PC-9 (cell line): ENCODE measurements at places on chromosomes 2 and 18.

GRCh38 chr2:149860276-149860921, 272.8 kb upstream of the MMADHC start:
- no peaks in the 10 kb centered on the region for H3K36me3 ChIP-seq
- no peak overlapping the region for H3K4me3 ChIP-seq
- peaks cover 10% of the 10 kb centered on the region for H3K4me1 ChIP-seq
- no peak for DNase-seq

- H3K4me1 ChIP-seq: no peaks in the 10 kb centered on the region; the same call in 1 of the 2 replicates
- H3K27me3 ChIP-seq: no peaks in the 10 kb centered on the region
- H3K4me3 ChIP-seq: no peak overlapping the region
- no peak overlapping the region for H3K27ac ChIP-seq
Measured at GRCh38 chr2:27304488-27305240, 3.6 kb downstream of the UCN start.

GRCh38 chr18:13577091-13577697, 149.2 kb downstream of the FAM210A start:
- no peaks in the 10 kb centered on the region for H3K4me1 ChIP-seq
- peaks cover 59% of the 10 kb centered on the region for H3K27me3 ChIP-seq
- DNase-seq: no peak
- H3K4me3 ChIP-seq: no peak overlapping the region

DNA sequence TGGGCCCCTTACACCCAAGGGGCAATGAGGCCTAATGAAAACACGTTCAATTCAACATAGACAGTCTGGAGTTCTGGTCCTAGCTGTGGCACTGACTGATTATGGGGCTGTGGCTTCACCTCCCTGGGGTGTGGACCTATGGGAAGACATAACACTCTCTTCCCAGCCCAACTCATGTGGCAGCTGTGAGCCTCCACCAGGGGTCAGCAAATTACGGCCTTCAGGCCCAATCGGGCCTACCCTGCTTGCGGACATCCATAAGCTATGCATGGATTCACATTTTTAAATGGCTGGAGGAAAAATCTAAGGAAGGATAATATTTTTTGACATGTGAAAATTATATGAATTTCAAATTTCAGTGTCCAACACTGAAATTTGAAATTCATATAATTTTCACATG, 101.3 kb downstream of the LOXHD1 start:
- DNase-seq: no peak
- no peak overlapping the region for H3K27ac ChIP-seq
- peaks cover 41% of the 10 kb centered on the region for H3K27me3 ChIP-seq
- H3K36me3 ChIP-seq: no peaks in the 10 kb centered on the region

GRCh38 chr18:12009581-12010140, 28.4 kb downstream of the IMPA2 start:
- no peaks in the 10 kb centered on the region for H3K4me1 ChIP-seq
- no peaks in the 10 kb centered on the region for H3K36me3 ChIP-seq
- DNase-seq: no peak
- H3K4me3 ChIP-seq: no peak overlapping the region

- no peak overlapping the region for H3K27ac ChIP-seq
- no peaks in the 10 kb centered on the region for H3K4me1 ChIP-seq
- H3K4me3 ChIP-seq: no peak overlapping the region
- no peaks in the 10 kb centered on the region for H3K27me3 ChIP-seq
Measured at GRCh38 chr2:180775711-180776110, 204.7 kb upstream of the UBE2E3 start.

GRCh38 chr2:46325182-46325928, 28.1 kb downstream of the EPAS1 start:
- peaks cover 8% of the 10 kb centered on the region; the same call in 1 of the 2 replicates for H3K36me3 ChIP-seq
- peaks cover 63% of the 10 kb centered on the region for H3K4me1 ChIP-seq
- peak overlapping the region; percentile 48; the same call in 1 of the 2 replicates for H3K27ac ChIP-seq
- no peak overlapping the region for H3K4me3 ChIP-seq
- H3K27me3 ChIP-seq: no peaks in the 10 kb centered on the region

DNA sequence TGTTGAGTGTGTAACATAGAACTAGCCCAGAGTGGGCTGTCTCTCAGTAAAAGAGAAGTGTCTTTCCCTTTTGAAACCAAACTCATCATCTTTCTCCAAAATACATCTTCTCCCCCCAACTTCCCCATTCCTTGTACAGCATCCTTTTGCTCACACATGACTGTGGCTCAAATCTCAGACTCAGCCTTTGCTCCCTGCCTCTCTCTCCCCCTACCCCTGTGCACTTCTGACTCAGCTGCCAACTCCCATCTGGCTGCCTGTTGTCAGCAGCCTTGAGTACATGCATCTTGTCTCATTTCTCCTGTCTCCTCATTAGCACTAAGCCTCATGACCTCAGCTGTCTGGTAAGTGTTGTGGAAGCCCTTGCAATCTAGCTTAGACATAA, 18.1 kb upstream of the MGAT4A start:
- H3K4me3 ChIP-seq: no peak overlapping the region
- no peak overlapping the region for H3K27ac ChIP-seq
- no peak for DNase-seq
- peaks cover 9% of the 10 kb centered on the region; the same call in 1 of the 2 replicates for H3K4me1 ChIP-seq
- no peaks in the 10 kb centered on the region for H3K36me3 ChIP-seq

DNA sequence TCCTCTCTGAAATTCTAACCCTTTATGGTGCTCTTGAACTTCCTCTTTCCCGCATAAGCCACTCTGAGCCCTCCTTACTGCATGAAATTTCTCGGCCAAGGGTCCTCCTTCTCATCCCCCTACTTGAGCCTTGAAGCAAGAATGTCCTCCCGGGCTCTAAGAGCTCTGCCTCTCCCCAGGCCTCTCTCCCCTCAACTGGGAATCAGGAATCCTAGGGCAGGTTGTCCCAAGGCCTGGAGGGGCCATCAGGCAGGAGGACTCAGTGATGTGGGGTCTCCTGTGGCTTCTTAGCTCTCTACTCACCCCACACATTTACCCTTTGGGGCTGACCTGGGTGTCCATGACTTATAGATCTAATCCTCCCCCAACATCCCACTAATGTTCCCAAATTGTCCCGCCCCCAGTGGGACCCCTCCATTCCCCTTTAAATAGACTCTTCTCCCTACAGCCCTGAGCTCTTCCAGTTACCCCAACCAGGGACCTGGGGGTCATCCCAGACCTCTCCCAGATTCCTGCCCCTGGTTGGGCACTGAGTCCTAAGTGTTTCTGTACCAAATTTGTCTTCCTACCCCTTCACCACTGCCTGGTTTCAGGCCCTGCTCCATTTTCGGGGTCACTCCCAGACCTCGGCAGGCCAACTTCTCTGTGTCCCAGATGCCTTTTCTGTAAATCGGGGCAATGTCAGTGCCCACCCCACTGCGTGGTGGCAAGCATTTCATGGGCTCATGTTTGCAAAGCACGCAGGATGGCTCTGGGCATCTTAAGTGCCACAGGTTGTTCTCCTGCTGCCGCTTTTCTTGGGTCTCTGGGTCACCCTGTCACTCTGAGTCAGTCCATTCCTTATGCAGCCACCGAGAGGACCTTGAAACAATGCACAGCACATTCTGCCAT, 171.2 kb downstream of the ASB1 start:
- no peak overlapping the region for H3K4me3 ChIP-seq
- no peaks in the 10 kb centered on the region for H3K36me3 ChIP-seq
- no peak overlapping the region for H3K27ac ChIP-seq
- no peak for DNase-seq
- H3K27me3 ChIP-seq: peaks cover 85% of the 10 kb centered on the region
- H3K4me1 ChIP-seq: peaks cover 6% of the 10 kb centered on the region; the same call in 1 of the 2 replicates

GRCh38 chr18:38312532-38312931, 746.9 kb upstream of the CELF4 start:
- no peaks in the 10 kb centered on the region for H3K27me3 ChIP-seq
- no peak overlapping the region for H3K4me3 ChIP-seq
- no peak overlapping the region for H3K27ac ChIP-seq

- no peaks in the 10 kb centered on the region for H3K4me1 ChIP-seq
- H3K27me3 ChIP-seq: no peaks in the 10 kb centered on the region; the same call in 1 of the 2 replicates
- no peak overlapping the region for H3K4me3 ChIP-seq
- DNase-seq: no peak
Measured at GRCh38 chr2:56239437-56239836, 55.6 kb downstream of the CCDC85A start.

DNA sequence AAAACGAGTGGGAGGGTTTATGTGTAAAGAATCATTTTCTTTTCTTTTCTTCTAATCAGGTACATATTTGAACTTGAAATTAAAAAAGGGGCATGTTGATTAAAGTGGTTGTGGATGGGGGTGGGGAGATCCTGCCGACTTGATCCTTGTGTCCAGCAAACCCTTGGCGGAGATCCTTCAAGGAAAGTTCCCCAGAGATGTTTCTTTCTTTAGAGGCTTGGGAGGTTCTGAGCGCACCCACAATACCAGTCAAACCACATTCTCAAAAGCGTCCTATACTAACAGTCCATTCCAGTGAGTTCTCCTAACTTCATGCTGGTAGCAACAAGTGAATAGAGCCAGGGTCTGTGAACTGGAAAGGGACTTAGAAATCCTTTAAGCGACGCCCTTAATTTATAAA, 49.2 kb downstream of the MYCN start:
- H3K36me3 ChIP-seq: no peaks in the 10 kb centered on the region
- H3K27me3 ChIP-seq: peaks cover 90% of the 10 kb centered on the region
- DNase-seq: no peak
- no peaks in the 10 kb centered on the region for H3K4me1 ChIP-seq
- no peak overlapping the region for H3K4me3 ChIP-seq

- no peaks in the 10 kb centered on the region for H3K27me3 ChIP-seq
- H3K4me1 ChIP-seq: no peaks in the 10 kb centered on the region
- no peak for DNase-seq
- H3K36me3 ChIP-seq: no peaks in the 10 kb centered on the region
Measured at GRCh38 chr2:49577041-49577440, 422.7 kb upstream of the FSHR start.

DNA sequence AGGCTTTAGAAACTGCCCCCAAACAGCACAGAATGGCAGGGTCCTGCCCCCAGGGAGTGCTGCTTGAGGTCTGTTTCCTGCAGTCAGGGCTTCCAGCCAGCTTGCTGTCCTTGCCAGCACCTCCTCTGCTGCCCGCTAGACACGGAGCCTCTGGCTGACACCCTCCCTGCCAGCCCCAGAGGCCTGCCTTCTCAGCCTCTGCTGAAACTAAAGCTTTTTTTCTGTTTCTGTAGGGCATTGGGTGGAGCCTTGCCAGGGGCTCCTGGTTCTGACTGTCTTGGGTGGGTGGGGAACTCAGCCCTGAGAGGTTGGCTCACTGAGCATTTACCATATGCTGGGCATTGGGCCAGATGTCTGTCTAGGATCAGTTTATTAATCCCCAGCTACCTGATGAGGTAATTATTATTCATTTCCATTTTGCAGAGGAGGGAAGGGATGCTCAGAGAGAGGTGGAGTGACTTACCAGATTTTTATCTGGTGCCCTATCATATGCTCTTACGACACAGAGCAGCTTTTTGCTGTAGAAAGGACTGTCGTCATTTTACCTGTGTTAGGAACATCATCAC, 35.4 kb downstream of the INPP4A start:
- H3K27me3 ChIP-seq: no peaks in the 10 kb centered on the region
- H3K4me3 ChIP-seq: no peak overlapping the region
- peak; percentile 93 for DNase-seq

DNA sequence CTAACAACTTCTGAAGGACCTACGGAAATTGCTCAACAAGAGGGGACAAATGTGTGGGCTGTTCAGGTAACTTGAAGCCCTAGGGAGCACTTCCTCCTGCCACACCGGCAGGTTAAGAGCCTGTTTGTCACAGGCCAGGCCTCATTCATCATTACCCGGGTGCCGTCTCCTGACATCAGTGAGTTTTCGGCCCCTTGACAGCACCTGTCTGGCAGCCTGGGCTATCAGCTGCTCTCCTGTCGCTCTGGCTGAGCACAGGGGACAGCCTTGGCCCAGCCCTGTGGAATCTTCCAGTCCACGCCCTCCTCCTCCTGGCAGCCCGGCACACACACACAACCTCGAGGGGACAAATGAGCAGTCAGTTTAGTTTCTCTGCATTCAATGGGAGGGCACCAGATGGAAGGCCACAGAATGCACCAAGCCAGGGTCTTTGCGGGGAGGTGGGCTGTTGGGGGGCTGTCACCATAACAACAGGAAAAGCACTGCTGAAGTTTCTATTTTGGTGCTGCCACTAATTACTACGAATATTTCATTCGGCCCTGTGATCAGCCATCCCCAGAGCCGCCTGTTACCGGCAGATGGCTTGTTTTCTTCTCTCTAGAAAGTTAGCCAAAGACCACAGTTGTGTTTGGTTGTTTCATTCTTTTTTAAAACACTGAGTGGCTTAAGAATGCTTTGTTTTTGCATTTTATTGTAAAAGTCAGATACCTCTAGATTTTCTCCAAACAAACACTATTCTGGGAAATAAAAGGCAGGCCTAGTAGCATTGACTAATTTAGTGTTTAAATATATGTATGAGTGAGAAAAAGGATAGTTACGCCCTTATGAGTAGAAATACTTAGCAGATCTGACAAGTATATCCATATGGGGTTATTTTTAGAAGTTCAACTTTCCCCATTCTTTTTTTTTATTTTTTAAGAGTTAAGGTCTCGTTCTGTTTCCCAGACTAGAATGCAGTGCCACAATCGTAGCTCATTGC, 189.9 kb upstream of the NDUFV2 start:
- H3K36me3 ChIP-seq: no peaks in the 10 kb centered on the region
- H3K27ac ChIP-seq: no peak overlapping the region
- H3K4me3 ChIP-seq: no peak overlapping the region
- no peaks in the 10 kb centered on the region for H3K4me1 ChIP-seq

- no peaks in the 10 kb centered on the region for H3K27me3 ChIP-seq
- H3K4me1 ChIP-seq: no peaks in the 10 kb centered on the region
- no peak for DNase-seq
- no peak overlapping the region for H3K27ac ChIP-seq
Measured at GRCh38 chr2:118312969-118313756, 224.9 kb downstream of the INSIG2 start.

DNA sequence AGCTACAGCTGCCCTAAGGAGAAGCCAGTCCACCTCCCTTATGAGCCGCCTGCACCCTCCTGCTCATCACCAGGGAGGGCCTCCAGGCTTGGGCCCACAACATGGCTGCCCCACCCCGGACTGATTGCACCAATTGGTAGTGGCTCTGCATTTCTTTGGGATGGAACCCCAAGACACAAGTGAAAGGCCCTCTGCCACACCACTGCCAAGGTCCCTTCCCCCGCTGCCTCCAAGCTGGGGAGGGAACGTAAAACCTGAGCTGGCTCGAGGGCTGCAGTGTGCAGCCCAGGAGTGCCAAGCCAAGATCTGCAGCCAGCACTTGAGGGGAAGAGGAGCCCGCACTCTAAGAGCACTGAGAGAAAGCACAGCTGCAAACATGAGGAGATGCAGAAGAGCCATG, 97.3 kb downstream of the EFEMP1 start:
- DNase-seq: no peak
- H3K36me3 ChIP-seq: no peaks in the 10 kb centered on the region
- no peak overlapping the region for H3K27ac ChIP-seq
- peaks cover 21% of the 10 kb centered on the region for H3K4me1 ChIP-seq
- H3K4me3 ChIP-seq: no peak overlapping the region

GRCh38 chr2:226151157-226151556, 648.5 kb downstream of the IRS1 start:
- no peak overlapping the region for H3K4me3 ChIP-seq
- no peak for DNase-seq
- H3K36me3 ChIP-seq: no peaks in the 10 kb centered on the region
- no peaks in the 10 kb centered on the region for H3K4me1 ChIP-seq
